Stimulated activated CD4-positive, alpha-beta T cell treated with anti-CD3 and anti-CD28 coated beads, TNF-alpha, amount 100 ng/mL, for 1 hour (primary cell): ENCODE measurements at places on chromosomes 1 and 21.
A peak's percentile ranks its signal among the peaks of the same experiment; 100 is the strongest.

- DNase-seq: no peak
Observed at GRCh38 chr1:8232036-8232757, 85.7 kb upstream of the SLC45A1 start.

DNA sequence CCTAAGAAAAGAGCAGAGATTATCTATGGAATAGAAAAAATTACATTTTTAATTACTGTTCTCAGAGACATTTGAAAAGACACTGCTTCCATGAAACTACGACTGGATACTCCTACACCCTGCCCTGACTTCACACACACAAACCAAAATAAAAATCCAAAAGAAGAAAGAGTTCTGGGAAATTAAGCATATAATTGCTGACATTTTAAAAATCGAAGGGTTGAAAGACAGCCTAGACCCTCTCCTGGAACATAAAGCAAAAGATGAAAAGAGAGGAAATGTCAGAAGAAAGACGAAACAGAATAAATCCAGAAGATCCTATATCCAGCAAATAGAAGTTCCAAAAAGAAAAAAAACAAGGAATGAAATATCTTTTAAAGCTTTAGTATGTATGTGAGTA lies 32.8 kb upstream of the EEIG2 start:
- no peak for DNase-seq

- no peak for DNase-seq
Observed at GRCh38 chr1:8259498-8260290, 58.2 kb upstream of the SLC45A1 start.

GRCh38 chr1:151325231-151325630 lies 2.0 kb downstream of the PI4KB start:
- DNase-seq: no peak

DNA sequence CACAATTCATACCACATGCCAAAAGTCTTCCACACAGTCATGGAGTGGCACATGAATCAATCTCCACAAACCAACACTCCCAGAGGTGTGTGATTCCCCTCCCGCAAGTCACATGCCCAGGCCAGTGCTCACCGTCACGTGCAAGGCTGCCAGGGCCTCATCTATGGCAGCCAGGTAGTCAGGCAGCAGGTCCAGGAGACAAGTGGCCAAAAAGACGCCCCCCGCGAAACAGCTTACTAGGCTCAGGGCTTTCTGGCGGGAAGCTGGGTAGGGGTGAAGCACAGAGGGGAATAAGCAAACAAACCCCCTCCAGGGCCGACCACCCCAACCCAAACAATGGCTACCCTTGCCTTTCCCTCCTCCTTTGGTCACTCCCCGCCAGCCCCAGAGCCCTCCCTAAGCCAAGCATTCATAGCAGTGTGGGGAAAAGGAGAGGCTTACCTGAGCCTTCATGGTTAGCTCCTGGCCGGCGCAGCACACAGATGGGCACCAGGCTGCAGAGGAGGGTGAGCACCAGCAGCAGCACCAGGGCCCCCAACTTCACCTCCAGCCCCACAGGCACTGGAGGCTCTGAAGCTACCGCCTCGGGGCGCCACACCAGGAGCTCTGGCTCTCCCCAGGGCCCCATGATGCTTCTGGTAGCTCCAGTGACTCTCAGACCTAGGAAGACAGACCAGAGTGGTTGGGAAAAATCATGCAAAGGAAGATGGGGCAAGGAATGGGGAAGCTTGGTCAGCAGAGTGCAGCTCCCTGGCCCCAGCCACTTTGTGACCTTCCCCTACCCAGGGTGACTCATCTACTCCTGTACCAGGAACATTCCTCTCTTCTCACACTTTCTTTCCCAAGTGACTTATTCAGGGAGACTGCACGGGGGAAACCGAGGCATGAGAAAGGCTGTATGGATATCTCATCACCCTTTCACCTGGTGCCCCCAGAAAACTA lies 978 bp downstream of the SLC39A1 start:
- no peak for DNase-seq

DNA sequence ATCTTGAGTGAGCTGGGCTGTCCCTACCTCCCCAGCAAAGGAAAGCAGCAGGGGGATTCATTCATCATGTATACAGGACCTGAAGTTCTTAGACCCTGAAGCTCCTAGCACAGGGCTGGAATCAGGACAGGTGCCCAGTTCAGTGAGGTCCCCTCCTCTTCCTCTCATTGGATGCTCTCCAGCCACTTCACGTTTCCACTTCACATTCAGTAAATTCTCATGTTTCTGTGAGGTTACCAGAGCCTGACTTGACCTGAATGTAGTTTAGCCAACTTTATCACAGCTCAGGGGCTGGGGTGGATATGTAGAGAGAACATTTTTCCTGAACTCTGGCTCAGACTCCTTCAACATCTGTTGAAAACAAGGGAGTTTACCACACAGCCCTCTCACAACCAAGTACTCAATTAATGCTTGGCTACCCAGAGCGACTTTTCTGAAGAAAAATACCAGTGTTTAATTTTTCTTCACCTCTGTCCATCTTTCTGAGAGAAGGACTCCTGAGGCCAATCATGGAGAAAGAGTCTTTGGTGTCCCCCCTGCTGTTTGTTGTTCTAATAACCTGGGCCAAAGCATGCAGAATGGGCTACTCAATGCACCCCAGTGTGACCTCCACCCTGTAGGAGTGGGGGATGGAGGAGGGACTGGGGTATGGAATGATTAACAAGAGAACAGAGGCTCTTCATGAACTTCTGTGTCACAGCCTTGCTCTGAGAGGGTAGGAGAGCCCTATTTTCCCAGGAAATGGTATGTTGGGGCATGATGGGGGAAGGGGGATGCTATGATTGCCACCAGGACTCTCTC lies 108.3 kb upstream of the FGGY start:
- DNase-seq: no peak

DNA sequence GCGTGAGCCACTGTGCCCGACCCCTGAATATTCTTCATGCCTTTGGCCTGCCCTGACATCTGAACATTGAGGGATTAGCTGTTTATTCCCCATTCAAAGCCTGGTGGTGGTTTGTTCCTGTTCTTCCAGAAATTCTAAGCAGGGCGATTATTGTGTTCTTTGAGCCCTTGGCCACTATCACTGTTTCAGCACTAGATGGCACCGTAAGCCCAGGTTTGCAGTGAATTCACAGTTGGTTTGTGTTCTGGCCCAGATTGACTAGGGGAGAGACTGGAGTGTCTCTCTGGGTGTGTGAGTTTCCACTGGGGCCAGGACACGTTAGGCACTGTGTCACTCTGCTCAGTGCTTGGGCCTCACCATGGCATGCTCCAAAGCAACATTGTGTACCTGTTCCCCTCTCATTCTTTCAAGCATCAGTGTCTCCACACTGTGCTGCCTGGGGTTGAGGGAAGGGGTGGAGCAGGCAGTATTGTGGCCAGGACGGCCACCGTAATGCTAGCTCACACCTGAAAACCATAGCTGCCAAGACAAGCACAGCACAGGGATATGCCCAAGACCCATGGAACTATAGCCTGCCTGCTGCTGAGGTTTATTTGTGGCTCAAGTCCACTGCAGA lies 52.7 kb downstream of the PKN2 start:
- no peak for DNase-seq

DNA sequence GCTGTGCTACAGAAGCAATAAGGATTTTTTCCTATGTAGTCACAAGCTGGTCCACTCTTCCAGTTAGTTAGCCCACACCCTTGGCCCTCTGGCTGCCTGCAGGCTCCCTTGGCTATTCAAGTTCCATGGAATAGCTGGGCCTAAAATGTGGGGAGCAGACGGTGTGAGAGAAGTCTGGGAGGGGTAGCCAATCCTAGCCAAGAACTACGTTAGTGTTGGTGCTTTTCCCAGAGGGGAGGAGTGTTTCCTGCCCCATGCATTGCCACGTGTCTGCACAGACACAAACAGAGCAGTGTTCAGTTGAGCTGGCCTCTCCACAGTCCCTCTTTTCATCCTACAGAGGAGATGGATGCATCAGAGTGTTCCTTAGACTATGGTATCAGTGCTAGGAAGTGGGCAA lies 59.0 kb upstream of the IPO9 start:
- no peak for DNase-seq

DNA sequence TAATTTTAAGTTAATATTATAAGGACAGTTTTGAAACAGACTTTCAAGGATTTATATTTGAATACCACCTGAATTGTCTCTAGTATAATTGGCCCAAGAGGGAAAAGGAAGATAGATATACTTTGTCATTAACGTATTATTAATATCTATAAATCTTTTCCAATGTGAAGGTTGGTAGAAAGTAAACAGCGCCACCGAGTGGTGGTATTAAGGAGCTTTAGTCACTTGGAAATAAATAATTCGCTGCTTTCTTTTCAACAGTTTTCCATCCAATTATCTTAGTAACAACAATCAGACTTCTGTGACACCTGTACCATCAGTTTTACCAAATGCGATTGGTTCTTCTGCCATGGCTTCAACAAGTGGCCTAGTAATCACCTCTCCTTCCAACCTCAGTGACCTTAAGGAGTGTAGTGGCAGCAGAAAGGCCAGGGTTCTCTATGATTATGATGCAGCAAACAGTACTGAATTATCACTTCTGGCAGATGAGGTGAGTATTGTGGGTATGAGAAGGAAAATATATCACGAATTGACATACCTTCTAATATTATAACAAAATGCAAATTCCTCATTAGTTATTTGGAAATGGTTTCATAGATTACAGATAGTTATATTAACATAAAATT lies 37.7 kb downstream of the SH3GLB1 start:
- peak; percentile 4 for DNase-seq
